Stimulated activated CD4-positive, alpha-beta T cell treated with anti-CD3 and anti-CD28 coated beads, TNF-alpha, amount 100 ng/mL, for 1 hour (primary cell): ENCODE measurements at places on chromosomes 12 and 14.

- DNase-seq, result no peak
Measured at GRCh38 chr12:123233505-123234308, 471 bp downstream of the MTRFR start.

DNA sequence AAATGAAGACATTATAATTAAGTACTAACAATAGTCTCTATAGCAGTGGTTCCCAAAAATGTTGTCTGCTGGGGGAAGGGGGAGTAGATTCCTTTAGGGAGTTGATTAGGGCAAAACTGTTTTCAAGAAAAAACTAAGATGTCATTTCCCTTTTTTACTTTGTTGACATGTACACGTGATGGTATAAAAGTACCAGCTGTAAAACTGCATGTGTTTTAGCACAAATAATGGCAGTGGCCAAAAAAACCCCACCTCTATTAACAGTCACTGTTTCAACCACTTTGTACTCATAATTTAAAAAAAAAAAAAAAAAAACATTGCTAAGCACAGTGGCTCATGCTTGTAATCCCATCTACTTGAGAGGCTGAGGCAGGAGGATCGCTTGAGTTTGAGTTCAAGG, 61.7 kb downstream of the PPP1R12A start:
- DNase-seq, result no peak

DNA sequence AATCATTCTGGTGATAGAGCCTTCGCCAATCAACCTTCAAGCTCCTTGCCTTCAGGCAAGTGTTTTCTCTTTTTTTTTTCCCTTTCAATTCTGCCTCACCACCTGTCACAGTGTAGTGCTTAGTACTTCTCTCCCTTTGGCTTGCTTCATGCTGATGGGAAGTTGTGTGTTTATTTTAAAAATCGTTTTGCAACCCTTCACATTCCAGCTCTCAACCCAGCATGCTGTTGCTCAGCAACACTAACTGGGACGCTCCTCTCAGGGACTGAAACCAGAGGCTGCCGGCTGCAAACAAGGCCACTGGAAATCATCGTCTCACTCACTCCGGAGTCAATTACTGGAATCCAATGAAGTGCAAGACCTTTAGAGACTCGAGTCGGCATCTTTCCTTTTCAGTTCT, 342.7 kb downstream of the PRKD1 start:
- DNase-seq, result no peak

- DNase-seq, result no peak
Measured at GRCh38 chr12:53064613-53065436, 14.4 kb downstream of the SPRYD3 start.

DNA sequence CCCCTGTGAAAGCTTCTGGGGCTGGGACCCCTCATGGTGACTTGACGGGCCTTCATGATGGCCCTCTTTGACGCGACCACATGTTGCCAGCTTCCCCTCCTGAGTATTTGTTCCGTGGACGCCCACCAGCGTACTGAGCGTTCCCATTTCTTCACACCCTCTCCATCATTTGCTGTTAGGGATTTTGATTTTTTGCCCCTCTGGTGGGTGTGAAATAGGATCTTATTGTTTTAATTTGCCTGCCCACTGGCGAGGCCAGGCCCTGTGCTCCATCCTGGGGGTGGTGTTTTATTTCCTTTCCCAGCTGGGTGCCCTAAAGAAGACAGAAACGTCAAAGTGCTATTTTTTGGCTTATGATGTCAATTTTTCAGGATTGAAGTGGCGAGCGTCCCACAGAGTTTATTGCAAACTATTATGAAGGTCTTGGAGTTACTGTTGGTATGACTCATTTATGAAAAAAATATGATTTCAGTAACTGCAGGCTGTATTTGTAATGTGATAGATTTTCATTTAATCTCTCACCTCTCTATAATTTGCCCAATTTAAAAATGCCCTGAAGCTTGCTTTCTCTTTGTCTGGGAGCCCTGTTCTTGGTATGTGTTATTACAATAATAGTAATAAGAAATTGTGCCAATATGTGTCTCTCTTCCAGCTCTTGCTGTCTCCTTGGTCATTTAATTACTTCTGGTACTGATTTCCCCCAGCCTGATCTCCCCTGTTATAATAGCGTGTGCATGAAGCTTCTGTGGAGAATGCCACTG, 99.6 kb downstream of the SLC25A47 start:
- no peak for DNase-seq

GRCh38 chr14:32706721-32707519, 231.8 kb upstream of the NPAS3 start:
- DNase-seq, result no peak

- DNase-seq, result no peak
Measured at GRCh38 chr12:1794440-1795090, 25.8 kb upstream of the LRTM2 start.

DNA sequence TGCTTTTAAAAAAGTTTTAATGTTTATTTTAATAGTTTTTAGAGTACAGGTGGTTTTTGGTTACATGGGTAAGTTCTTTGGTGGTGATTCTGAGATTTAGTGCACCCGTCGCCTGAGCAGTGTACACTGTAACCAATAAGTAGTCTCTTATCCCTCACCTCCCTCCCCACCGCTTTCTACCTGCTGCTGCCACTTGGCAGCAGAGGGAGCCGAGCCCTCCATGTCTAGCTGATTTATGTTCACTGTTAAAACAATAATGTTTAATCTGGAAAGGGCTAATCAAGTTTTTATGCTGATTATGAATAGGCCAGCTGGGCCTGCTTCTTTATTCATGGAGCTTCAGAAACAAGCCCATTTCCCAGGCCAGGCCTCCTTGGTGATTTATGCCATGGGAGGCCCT, 73.1 kb downstream of the ADCK1 start:
- no peak for DNase-seq

- DNase-seq, result no peak
Measured at GRCh38 chr12:128947209-128947608, 93.9 kb downstream of the GLT1D1 start.
